Activated CD4-positive, alpha-beta T cell treated with anti-CD3 and anti-CD28 coated beads, Interleukin-2, amount 50 U/mL, for 4 hours (primary cell): ENCODE measurements at places on chromosomes 11 and 22.

- DNase-seq = no peak
Observed at GRCh38 chr11:122690384-122690783, 34.9 kb downstream of the UBASH3B start.

- no peak for DNase-seq
Observed at GRCh38 chr22:42471441-42471840, 39.2 kb upstream of the NFAM1 start.

DNA sequence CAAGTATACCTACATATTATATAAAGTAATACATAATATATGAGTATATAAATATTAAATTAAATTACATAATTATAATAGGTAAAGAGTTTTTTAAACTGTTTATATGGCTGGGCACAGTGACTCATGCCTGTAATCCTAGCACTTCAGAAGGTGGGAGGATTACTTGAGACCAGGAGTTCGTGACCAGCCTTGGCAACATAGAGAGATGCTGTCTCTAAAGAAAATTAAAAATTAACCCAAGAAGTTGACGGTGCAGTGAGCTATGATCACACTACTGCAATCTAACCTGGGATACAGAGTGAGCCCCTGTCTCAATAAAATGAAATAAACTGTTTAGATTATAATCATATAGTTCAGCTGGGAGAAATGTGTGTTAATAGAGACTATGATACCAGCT lies 363.0 kb downstream of the DDX10 start:
- DNase-seq = no peak

DNA sequence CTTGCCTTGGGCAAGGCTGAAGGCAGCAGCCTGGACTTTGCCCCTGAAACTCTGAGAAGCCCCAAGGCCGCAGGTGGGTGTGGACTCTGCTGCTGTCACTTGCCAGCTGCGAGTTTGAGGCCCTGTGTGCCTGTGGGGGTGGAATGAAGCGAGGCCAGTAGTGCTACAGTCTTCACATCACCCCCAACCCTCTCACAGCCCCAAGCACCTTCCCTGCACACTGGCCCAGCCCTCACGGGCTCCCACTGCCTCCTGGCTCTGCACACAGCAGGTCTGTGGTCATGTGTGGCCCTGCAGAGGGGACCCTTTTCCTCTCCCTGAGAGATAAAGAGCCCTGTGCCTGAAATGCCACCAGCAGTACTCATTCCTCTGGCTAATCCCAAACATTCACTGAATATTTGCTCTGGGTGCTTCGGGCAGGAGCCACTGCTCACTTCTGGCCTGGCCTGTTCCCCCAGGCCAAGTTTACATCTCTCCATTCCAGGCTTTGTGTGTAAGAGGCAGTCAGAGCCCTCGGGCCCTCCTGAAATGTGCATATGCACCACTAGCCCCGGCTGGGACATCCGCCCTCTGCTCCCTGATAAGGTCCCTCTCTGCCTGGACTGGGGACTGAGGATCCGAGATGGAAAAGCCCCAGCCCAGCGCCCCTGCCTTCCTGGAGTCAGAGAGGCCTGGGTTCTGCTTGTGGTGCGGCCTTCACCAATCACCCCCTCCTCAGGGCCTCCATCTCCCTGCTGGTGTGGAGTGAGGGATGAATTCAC lies 17.7 kb downstream of the MGAT3 start:
- no peak for DNase-seq

GRCh38 chr11:73184953-73185671 lies 33.0 kb upstream of the P2RY2 start:
- DNase-seq = peak; percentile 17

- DNase-seq = no peak
Observed at GRCh38 chr11:126878913-126879482, 121.6 kb downstream of the KIRREL3 start.

DNA sequence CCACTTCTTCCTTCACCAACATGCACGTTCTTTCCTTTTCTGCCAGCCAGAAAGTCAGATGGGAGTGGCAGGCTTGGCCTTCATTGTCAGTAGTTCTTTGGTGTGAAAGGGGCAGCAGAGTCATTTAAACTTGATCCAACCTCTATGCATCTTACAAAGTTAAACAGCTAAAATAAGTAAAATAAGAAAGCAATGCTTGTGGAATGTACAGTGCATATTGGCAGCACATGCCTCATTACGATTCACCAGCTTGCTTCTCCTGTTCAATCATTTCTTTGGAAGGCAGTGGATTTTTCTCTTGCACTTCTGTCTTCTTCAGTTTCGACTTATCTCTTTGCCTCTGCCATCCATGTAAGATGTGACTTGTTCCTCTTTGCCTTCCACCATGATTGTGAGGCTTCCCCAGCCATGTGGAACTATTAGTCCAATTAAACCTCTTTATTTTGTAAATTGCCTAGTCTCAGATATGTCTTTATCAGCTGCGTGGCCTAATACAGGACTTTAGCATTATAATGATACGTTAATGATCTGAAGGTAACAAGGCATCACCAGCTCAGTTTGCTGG lies 14.8 kb downstream of the LGALS12 start:
- no peak for DNase-seq

DNA sequence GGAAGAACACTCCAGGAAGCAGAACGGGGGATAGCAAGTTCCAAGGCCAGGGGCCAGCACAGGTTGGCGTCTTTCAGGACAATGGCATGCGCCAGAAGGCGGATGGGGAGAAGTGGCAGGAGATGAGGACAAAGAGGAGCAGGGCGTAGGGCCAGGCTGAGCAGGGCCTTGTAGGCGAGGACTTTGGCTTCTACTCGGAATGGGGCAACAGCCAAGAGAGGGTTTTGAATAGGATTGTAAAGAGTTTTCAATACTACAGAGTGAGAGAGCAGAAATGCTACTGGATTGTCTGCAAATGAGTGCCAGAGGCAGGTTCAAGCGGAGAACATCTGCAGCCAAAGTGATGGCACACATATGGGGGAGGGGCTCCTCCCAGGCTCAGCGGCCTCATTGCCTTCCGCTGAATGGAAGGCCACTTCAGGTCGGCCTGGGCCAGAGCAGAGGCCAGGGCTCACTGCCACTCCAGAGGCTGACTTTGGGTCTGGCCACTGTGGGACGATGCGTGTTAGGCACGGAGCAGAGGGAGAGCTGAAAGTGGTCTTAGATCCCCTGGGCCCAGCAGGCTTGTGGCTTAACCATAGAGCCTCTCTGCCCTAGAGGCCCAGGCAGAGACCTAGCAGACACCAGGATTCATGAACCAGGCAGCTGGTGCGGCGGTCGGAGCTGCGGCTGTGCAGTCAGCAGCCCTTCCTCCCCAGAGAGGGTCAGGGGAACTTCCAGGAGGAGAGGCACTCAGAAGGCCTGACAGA lies 118.2 kb downstream of the DSCAML1 start:
- DNase-seq = no peak

DNA sequence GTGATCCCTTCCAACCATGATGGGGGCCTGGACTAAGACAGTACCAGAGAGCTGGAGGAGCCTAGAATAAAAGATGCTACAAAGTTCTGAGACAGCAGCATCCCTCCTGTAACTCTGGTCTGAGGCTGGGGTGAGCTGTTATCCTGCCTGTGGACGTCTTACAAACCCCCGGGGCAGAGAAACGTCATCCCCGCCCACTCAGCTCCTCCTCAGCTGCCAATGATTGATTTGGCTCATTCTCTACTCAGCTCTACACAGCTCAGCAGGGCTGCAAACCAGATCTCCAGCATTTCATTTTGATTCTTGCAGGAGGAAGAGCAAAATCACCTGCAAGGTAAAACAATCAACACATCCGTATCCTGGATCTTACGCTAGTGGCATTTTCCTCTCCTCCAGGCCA lies 55.5 kb downstream of the CSNK2A3 start:
- no peak for DNase-seq

GRCh38 chr11:43556612-43557375 lies 123.7 kb upstream of the HSD17B12 start:
- DNase-seq = no peak

GRCh38 chr11:62804310-62805075 lies 747 bp downstream of the NXF1 start:
- no peak for DNase-seq

DNA sequence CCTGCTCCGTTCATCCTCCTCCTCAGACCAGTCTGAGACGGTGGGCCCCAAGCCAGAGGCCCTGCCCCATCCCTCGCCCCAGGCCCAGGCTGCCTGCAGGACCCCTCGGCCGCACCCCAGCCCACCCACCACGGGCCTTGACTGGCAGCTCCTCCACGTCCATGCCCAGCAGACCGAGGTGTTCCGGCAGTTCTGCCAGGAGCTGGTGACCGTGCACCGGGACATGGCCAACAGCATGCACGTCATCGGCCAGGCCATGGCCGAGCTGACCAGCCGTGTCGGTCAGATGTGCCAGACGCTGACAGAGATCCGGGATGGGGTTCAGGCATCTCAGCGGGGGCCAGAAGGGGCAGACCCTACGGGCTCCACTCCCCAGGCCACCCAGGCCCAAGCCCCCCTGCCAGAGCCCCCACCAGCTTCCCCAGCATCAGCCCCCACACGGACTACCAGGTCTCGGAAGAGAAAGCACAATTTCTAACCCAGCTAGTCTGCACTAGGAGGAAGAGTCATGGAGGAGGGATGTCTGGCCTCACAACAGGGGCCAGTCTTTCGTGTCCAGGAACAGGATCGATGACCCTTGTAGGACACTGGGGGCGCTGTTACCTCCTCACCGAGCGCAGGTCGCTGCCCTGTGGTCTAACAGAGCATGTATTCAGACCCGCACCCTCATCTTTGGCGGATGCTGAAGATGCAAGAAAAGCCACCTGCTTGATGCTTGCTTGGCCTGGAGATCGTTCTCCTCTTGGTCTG lies 66.3 kb downstream of the PRDM11 start:
- no peak for DNase-seq

GRCh38 chr11:28584992-28585391 lies 476.8 kb downstream of the METTL15 start:
- no peak for DNase-seq

GRCh38 chr11:129331871-129332274 lies 43.8 kb upstream of the BARX2 start:
- DNase-seq = peak; percentile 54

DNA sequence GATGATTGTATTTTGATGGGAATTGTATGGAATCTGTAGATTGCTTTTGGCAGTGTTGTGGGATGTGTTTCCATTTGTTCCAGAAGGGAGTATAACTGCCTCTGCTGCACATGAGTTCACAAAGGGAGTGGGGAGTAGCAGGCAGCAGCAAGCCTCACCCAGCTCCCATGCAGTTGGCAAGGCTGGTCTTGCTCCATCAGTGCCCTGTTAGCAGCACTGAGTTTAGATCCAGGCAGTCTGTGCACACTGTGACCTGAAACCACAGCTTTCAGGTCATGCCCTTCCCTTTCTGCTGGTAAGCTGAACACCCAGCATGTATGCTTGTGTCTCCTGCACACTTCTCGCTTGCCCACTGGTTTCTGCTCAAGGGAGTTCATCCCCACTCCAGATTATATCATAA lies 3.7 kb upstream of the NUCB2 start:
- DNase-seq = no peak

DNA sequence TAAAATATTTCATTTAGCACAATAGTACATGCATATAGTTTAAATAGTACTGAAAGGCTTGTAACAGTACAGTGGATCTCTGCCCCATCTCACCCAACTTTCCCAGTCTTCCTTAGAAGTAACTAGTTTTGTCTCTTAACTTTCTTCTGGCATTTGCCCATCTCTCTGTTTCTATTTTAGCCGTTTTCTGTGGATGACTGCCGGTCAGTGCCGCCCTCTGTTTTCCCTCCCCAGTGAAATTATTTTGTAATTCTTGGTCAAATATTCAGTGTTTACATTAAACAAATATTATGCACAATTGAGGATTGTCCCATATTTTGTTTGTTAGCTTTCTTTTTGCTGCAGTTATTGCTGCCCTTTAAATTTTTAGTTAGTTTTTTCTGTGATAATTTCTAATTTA lies 8.3 kb downstream of the PDHX start:
- DNase-seq = no peak

DNA sequence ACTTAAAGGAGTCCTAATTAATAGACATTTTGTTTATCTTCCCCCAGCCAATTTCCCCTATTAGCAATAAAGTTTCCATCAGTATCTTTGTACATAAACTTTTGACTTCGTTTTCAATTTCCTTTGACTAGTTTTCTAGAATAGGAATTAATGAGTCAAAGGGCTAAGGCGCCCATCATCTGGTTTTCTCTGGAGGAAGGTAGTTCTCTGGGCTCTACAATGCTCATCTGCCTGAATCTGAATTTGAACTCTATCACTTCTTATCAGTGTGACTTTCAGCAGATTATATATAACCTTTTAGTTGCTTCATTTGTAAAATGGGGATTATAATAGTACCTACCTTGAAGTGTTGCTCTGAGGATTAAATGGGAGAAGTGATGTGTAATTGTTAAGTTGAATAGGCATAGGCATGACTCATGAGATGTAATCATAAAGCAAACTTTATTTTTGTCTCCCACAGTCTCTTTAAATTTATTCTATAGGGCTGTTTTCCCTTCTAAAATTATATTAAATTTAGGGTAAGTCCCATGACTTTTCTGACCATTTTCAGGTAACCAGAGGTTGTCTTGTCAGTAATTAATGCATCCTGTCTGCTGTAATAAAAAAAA lies 5.8 kb upstream of the TUB start:
- no peak for DNase-seq

- DNase-seq = no peak
Observed at GRCh38 chr22:47435204-47435487, 672.7 kb downstream of the TBC1D22A start.

GRCh38 chr11:67369801-67370284 lies 3.6 kb downstream of the CLCF1 start:
- DNase-seq = no peak

- DNase-seq = no peak
Observed at GRCh38 chr11:17350455-17351171, 987 bp upstream of the NCR3LG1 start.

- DNase-seq = no peak
Observed at GRCh38 chr22:27129266-27129665, 471.9 kb downstream of the MIAT start.

DNA sequence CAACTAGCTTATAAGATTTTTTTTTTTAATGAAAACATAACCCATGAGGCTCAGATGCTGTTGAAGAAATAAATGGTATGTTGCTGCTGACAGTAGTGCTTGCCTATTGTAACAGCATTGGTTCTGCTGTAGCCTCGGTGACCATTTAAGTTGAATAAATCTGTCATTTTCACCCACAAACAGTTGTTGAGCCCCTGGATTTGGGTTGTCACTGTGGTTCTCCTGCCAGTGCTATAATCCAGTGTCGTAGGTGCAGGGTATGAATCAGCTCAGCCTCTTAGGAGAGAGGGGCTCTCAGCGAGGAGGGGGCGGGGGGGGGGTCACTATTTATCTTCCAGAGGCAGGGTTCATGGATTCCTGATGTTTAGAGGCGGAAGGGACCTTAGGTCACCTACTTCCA lies 49.9 kb upstream of the HORMAD2 start:
- no peak for DNase-seq

DNA sequence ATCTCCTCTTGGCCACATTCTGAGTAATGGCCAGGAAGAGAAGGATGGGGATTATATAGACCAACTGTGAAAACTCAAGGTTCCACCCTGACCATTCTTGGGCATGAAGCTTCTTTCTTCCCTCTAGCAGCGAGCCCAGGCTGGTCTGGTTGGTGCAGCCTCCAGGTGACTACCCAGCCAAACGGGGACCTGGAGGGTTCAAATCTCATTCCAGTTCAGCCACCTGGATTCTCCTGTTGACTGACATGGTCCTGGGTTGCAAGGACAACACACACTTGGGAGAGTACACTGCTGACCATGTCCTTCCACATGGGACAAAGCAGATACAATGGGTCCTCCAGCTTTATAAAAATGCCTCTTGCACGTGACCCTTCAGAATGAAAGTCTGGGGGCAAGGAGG lies 67.0 kb downstream of the SHANK2 start:
- no peak for DNase-seq

- no peak for DNase-seq
Observed at GRCh38 chr11:92489826-92490399, 265.3 kb downstream of the FAT3 start.

GRCh38 chr11:104918113-104918824 lies 20.0 kb upstream of the CASP12 start:
- DNase-seq = no peak

GRCh38 chr11:72038491-72038890 lies 39.8 kb downstream of the IL18BP start:
- DNase-seq = no peak
